ENCODE measurements at places on chromosomes 5 and 9. TPM values are rescaled to one million over a fixed set of nuclear protein-coding genes. Genes with fewer than 3 reads are reported as not detected.
A peak's percentile ranks its signal among the peaks of the same experiment; 100 is the strongest.

DNA sequence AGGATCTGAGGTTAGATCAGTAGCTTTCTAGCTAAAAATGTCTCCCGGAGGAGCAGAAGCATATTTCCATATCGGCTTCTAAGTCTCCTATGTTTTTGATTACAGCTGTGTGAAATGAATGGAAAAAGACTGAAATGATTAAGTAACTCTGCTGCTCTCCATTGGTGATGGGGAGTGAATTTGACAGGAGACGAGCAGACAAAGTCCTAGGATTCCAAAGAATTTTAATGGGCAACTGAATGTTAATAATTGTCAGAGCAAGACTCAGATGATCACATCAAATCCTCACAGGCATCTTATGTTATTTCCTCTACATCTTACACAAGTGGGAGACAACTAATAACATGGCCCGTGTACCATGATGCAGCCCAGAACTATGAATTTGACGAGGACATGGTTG, 66.8 kb downstream of the LIX1 start:
- DNase-seq = no peak

DNA sequence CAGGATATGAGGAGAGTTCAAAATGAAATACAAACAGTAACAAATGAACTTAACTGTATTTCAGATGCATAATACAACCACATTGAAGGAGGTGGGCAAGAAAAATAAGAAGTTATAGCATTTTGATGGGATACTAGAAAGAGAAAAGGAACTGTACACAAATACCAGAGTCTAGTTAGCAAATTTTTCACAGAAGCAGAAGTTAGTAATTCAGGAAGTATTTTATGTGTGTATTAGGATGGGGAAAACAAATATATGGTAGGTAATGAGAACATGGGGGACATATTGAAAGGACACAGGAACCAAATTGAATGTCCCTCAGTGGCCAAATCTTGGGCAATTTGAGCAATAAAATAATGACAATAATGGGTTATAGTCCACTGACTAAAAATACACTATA, 18.4 kb downstream of the GM2A start:
- no peak for DNase-seq

DNA sequence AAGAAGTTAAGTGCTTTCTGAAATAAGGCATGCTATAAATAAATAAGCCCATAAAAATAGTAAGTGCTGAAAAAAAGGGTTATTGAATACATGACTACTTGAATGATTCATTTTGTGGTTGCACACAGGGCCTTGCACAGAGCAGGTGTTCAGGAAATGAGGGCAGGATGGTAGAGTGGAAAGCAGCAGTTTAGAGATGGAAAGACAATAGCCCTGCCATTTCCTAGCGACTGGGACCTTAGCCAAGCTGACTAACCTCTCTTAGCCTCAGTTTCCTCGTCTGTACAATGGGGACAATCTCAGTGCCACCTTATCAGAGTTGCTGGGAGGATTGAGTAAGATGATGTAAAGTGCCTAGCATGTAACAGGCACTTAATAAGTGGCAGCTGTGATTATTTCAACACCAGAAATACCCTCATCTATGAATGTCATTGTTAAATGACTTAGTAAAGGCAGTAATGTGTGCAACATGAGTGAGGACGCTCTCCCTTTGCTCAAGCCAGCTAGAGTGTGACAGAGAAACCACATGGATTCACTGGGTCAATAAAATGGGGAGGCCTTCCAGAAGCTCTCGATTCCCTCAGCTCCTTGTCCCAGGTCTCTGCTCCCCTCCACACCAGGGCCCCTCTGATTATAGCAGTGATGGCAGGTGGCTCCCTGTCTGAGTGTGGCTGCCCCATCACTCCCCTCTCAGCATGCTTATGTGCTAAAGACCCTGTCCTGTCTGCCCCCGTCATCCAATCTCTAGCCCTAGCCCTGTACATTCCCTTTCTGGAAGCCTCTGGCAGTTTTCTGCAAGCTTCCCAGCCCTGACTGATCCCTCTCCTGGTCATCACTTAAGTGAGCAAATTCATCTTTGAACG, 16.0 kb upstream of the PHF19 start:
- DNase-seq = peak; percentile 94

- DNase-seq = no peak
These were observed 292.8 kb downstream of the TLE1 start for GRCh38 chr9:81396528-81396927.

- DNase-seq = peak; percentile 88
These were observed 6.6 kb upstream of the PTGS1 start for GRCh38 chr9:122364117-122364782.

GRCh38 chr5:158039911-158040347, 181.0 kb upstream of the CLINT1 start:
- DNase-seq = no peak

DNA sequence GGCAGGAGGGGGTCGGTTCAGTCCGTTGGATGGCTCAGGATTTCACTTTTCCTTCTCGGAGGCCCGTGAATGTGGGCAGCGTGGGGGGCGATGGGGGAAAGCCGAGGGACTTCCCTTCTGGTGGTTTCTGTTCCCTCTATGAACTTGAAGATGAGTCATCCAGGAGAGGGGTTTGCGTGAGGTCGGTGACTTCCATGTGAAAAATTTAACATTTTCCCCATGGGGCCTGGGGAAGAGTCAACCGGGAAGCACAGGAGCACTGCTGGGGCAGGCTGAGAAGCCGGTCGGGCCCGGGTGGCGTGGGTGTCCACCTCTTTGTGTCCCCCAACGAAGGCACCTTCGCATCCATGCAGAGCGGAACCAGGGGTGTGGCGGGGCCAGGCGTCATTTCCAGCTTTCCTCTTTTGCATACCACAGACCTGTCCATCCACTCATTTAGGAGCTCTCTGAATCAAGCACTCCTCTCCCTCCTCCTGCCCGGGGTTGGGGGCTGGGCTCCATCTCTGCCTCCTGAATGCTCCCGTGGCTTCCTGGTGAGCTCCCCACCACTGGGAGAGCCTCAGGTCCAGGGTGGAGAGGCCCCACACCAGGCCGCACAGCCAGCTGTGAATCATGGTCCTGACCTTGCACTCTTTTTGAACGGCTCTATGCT, 68.4 kb downstream of the ANKRD33B start:
- peak; percentile 59 for DNase-seq

DNA sequence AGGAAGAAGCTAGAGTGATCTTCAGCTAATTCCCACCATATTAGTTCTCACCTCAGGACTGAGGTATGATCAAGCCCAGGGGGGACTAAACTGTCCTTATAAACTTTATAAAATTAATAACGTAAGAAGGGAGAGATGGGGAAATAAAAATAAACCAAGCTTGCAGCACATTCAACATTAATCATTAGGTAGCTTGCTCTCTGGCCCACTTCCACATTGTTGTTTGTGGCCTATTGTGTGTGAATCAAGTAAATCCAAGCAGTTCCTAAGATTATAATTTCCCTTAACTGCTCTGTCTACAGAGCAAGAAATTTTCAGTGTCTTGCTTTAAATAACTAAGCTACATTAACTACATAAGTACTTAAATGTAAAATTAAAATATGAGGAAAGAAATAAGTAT, 131.3 kb upstream of the ABCA1 start:
- no peak for DNase-seq

- no peak for DNase-seq
These were observed 18.5 kb upstream of the ANXA1 start for GRCh38 chr9:73133022-73133651.

DNA sequence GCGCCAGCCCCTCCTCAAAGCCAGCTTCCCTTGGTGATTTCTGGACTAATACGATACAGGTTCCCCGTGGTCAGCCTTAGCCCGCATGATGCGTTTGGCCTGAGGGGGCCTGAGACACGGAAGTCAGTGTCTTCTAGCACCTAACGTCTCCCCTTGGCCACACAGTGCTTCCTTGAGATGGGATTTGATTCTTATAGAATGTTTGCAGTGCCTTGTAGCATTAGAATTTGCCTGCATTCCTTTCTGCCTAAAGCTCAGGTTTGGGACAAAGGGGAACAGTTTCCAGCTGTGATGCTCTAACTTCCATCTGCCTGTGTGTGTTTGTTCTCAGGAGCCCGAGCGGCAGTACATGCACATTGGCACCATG, 34.4 kb downstream of the CFAP90 start:
- no peak for DNase-seq

GRCh38 chr5:59246145-59246869, 647.2 kb downstream of the PDE4D start:
- peak; percentile 45 for DNase-seq

GRCh38 chr9:128027705-128028104, 39.4 kb downstream of the NAIF1 start:
- DNase-seq = no peak

GRCh38 chr5:170297589-170298462, at the start of gene LCP2:
Gene LCP2 (minus strand): TSS chr5:170297777. CDS start chr5:170297611, 166 bp downstream.
- DNase-seq = no peak

DNA sequence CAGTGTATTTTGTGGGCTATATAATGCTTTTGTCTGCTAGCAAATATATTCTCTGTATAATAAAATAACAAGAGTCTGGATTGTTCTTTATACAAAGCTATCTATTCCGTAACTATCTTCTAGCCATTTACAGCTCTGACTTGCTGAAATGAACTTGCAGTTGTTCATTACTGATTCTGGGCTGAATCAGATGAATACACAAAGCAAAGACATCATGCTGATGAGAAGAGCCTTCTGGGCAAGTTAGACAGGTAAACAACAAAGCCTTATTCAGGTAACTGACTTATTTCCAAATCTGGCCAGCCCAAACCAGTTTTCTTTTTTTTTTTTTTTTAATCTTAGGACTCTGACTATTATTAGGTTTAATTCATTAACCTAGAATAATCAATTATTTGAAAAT, 255.5 kb downstream of the KIAA0825 start:
- no peak for DNase-seq

GRCh38 chr9:80787636-80788035, 901.7 kb downstream of the TLE1 start:
- no peak for DNase-seq

DNA sequence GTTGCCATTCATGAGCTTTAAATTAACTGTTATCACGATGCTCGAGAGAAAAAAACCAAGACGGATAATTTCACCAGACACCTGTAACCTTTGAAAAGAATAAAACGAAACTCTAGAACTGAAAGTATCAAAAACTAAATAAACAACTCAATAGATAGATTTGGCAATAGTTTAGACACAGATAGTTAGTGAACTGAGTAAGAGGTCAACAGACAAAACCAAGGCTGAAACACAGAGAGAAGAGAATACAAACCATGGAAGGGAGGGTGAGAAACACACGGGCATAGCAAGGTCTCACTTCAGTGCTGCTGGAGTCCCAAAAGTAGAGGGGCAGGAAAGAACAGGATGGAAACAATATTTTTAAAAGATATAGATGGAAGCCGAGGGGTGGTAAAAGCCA, 3.3 kb upstream of the OR2V1 start:
- DNase-seq = no peak

PDGFRB gene
- 108 TPM for total RNA-seq

IL3 gene
- total RNA-seq = not detected

FBP2 gene
- total RNA-seq = not detected

MEF2C gene
- 6.8 TPM for total RNA-seq

SLC2A8 gene
- 6.4 TPM for total RNA-seq

IDNK gene
- 1.7 TPM for total RNA-seq

MYMK gene
- total RNA-seq = not detected
